ENCODE measurements at places on chromosomes 12 and 14.

DNA sequence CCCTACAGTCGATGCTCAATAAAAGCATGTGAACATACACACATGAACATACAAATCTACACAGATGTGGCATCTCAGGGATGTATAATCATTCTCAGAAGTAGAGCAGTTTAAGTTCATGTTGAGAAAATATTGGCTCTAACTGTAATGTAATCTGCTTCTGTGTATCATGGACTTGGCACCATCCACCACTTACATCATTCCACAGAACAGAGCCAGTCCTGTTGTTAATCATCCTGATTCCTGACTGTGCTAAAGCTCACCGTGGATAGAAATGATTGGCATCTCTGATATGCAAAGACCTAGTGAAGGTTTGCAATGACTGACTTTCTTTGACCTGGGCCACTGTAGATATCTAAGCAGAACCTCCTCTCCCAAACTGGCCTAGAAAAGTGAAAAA lies 1141.3 kb downstream of the BCL11B start:
- no peak for DNase-seq

- no peak for DNase-seq
These were observed 32.0 kb downstream of the NGB start for GRCh38 chr14:77238996-77239395.

DNA sequence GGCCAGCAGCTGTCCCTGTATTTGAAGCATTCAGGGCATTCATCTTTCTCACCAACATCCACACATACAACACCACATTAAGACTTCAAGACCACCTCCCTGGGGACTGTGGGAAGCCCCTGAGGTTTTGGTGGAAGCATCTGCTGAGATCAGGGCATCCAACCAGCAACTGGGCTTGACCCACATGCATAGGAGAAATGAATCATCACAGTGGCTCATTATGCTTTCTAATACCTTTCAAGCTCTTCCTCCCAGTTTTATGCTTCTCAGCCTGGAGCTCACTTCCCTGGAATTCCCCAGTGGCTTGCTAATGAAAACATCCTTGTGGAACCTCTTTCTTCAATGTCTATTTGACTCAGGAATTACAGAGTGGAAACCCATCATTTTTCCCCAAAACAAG lies 21.4 kb upstream of the CMKLR1 start:
- DNase-seq, result no peak

DNA sequence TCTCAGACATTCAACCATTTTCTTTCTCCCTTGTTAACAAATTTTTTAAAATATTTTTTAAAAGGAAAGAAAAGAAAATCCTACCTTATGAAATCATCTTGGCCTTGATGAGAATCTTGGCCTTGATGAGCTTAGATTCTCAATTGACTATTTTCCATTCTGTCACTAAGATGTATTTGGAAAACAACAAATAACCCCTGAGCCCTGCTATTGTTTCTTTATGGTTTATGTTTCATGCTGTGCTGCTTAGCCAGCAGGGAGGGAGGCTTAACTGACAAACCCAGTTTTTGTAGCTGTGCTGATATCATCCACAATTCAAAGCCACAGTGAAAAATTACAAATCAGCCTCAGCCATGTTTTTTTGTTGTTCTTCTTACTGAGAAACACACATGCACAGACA lies 404.1 kb downstream of the RAD51B start:
- DNase-seq, result no peak

DNA sequence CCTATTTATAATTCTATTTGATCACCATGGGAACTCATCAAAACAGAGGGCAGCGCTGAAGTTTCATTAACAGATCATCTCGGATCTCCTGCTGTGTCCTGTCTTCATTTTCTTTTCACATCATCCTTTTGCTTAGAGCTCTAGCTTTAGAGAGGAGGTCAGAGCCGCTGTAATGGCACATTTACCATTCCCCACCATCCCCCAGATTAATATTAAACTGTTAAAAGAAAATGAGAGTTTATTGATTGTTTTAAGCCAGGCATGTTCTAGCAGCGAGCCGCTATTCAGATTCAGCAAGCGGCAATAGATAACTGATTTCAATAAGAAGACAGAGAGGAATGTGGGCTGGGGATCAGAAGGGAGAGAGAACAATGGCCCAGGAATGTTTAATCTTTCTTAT lies 308.8 kb downstream of the EGLN3 start:
- DNase-seq, result no peak

- no peak for DNase-seq
These were observed 6.2 kb downstream of the SHMT2 start for GRCh38 chr12:57235728-57236131.

GRCh38 chr12:48866052-48866711 lies 512 bp upstream of the RND1 start:
- no peak for DNase-seq
